ENCODE measurements at places on chromosomes 4 and X.

GRCh38 chrX:25143596-25143995 lies 127.8 kb upstream of the ARX start:
- no peak for DNase-seq

DNA sequence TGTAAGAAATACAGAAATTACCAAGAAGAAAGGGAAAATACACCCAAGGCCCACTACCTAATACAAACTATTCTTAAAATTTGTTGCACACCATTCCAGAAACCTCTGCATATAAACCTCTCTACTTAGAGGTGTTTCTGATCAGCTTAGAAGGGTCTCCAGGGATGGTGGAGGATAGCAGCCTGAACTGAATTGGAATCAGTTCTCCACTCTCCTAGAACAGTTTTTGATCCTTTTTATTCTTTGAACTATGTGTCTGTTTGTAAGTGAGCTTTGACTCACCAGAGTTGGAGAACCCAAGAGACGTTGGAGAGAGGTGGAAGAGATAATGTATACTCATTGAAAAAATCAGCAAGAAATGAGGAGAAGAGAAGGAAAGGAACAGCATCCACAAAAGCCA lies 96.6 kb upstream of the OTUD4 start:
- DNase-seq: no peak

DNA sequence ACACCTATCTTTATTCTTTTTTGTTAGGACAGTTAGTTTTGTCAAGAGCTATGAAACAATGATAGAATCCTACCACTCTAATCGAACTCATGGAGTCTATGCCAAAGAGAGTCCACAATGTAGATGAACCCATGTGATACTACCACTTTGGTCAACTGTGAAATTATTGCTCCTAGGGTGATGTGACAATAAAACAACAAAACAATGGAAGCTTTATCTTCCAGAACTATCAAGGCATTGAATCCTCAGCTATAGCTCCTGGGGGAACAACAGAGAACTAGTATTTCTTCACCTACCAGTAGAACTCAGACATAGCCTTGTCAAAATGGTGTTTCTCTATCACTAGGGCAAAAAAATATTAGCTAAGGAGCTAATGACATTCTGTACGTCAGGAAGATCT lies 62.9 kb downstream of the SHROOM4 start:
- no peak for DNase-seq

GRCh38 chrX:140500441-140500840 lies 4.4 kb downstream of the SOX3 start:
- no peak for DNase-seq

GRCh38 chrX:136909706-136910564 lies 29.4 kb upstream of the RBMX start:
- DNase-seq: peak; percentile 54

- DNase-seq: peak; percentile 61
Observed at GRCh38 chr4:67087897-67088296, 457.4 kb downstream of the CENPC start.

- peak; percentile 81 for DNase-seq
Observed at GRCh38 chr4:108168671-108169523, at the start of gene LEF1. LEF1 (minus strand) TSS chr4:108168932; CDS start chr4:108167767, 1,165 bp downstream.

- no peak for DNase-seq
Observed at GRCh38 chr4:40254608-40255392, 58.0 kb downstream of the RHOH start.

DNA sequence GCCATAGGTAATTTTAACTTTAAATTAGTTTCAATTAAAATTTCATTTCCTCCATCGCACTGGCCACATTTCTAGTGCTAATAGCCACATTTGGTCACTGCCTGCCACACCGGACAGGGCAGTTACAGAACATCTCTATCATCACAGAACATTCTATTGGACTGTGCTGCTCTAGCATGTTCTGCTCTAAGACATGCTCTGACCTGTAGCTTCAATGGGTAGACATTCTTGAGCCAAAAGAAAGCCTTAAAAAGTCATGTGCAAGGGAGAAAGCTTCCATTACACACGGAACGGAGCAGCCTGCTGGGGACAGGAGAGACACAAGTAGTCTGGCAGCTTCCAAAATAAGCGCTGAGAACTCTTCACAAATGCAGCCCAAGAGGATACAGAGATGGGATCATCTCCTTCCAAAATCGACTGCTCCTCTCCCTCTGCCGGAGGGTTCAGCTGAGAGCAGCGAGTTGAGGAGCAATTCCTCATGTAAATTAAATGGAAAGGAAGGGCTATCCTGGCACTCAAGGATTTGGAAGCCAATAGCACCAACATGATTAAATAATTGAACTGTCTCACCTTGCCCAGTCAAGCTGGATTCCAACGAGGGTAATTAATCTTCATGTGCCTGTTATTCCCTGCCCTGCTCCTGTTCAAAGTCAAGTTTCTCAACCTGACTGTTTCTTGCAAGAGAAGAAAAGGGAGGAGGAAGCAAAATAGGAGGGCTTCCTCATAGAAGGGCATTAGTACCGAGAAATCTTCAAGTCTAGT lies 336.4 kb upstream of the NOCT start:
- DNase-seq: no peak

DNA sequence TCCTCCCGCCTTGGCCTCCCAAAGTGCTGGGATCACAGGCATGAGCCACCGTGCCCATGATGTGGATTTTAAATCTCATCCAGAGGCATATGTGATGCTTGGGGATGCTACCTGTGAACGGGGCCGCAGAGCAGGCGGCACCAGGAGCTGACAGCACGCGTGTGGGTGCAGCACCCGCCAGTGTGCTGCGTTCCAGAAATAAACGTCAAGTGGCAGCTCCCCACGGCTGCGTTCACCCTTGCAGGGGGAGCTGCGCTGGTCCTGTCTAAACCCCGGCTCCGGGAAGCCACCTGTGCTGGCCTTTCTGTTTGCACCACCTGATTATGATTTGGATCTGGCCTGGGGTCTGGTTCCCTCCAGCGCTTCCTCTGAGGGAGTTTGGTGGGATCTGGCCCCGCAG lies 77.8 kb downstream of the SORCS2 start:
- DNase-seq: no peak

DNA sequence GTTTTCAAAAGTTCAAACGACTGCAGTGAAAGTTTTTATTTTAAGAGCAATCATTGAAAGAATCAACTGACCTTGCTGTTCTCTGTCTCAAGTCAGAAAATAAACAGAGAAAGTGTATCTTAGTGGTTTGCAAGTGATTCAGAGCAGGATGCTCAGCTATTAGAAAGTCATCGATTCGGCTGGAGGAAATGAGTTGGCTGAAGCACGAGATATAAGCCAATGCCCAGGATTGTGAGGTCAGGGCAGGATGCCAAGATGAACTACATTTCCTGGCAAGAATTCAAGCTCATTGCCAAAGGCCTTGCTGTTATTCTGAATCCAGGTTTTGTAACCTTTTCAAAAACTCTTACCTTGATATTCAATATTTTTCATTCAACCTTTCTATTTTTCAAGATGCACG lies 541.4 kb upstream of the BOD1L1 start:
- DNase-seq: no peak

DNA sequence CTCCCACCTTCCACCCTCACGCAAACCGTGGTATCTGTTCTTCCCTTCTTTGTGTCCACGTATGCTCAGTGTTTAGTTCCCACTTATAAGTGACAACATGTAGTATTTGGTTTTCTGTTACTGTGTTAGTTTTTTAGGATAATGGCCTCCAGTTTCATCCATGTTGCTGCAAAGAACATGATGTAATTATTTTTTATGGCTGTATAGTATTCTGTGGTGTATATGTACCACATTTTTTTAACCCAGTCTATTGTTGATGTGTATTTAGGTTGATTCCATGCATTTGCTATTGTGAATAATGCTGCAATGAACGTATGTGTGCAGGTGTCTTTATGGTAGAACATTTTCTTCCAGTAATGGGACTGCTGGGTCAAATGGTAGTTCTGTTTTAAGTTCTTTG lies 228.1 kb downstream of the FBXO8 start:
- no peak for DNase-seq

- no peak for DNase-seq
Observed at GRCh38 chr4:189921058-189921457, 19.6 kb upstream of the FRG1 start.

- DNase-seq: no peak
Observed at GRCh38 chr4:150867148-150867547, 147.9 kb downstream of the LRBA start.

- no peak for DNase-seq
Observed at GRCh38 chr4:121484633-121485032, 103.8 kb upstream of the QRFPR start.

GRCh38 chr4:10466161-10466560 lies 8.9 kb upstream of the ZNF518B start:
- DNase-seq: no peak

DNA sequence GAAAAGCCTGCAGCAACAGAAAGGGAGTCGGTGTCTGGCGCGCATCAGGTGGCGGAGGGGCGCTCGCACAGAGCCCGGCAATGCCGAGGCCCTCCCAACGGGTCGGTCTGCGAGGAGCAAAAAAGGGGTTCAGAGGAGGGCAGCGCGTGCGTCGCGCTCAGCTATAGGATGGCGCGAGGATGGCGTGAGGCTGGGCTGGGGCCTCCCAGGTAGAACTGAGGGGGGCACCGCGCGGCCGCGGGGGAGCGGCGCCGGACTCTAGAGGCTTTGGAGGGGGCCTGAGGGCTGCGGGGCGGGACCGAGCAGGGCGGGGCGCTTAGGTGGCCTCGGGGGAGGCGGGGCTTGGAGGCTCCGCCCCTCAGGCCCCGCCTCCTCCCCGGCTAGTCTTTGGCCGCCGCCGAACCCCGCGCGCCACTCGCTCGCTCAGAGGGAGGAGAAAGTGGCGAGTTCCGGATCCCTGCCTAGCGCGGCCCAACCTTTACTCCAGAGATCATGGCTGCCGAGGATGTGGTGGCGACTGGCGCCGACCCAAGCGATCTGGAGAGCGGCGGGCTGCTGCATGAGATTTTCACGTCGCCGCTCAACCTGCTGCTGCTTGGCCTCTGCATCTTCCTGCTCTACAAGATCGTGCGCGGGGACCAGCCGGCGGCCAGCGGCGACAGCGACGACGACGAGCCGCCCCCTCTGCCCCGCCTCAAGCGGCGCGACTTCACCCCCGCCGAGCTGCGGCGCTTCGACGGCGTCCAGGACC lies at the start of gene PGRMC1:
Gene PGRMC1, plus strand, starts transcription at position 414 of the 751 bp plus-strand sequence. Its CDS starts 79 bp downstream, at position 493.
- DNase-seq: peak; percentile 83

DNA sequence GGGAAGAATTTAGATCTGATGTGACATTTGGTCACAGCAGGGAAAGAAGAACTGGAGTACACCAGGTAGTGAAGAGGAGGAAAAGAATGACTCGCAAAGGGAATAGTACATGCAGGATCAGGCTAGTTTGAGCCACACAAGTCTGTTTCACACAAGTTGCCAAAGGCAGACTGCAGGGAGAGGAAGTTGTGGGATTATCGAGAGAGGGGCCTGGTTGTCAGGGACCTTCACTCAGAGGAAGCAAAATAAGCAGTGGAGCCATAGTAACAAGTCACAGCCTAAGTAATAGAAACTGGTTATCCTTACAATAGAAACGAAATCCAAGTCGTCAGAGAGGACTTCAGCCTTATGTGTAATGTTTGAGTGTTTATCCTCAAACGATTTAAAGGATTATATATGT lies 316.7 kb upstream of the HTR2C start:
- no peak for DNase-seq

- DNase-seq: no peak
Observed at GRCh38 chr4:73729534-73730165, 10.7 kb upstream of the CXCL8 start.

- DNase-seq: no peak
Observed at GRCh38 chrX:119389871-119390501, 9.2 kb upstream of the SLC25A43 start.

- DNase-seq: no peak
Observed at GRCh38 chr4:118904935-118905334, 16.3 kb downstream of the SYNPO2 start.

- DNase-seq: no peak
Observed at GRCh38 chrX:139179592-139179991, 350.9 kb upstream of the F9 start.

- no peak for DNase-seq
Observed at GRCh38 chr4:185734214-185734613, 77.8 kb downstream of the SORBS2 start.

- no peak for DNase-seq
Observed at GRCh38 chr4:13355111-13355880, 128.8 kb downstream of the RAB28 start.

DNA sequence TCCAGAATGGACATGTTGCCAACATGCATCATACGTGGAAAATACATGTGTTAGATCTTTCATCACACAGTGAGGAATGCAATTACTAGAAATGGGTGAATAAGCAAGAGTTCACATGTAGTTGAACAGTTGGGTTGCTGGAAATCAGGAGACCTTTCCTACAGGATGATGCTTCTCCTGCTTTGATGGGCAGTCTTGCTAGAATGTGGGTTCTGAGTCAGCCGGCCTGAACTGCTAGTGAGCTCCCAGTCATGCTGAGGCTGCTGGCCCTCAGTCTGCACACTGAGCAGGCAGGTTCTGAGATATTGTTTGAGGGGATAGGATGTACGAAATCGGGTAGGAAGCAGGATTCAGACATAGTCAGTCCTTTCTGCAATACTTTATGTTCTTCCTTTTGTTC lies 20.2 kb downstream of the MSL3 start:
- DNase-seq: no peak

GRCh38 chr4:40143926-40144508 lies 52.8 kb upstream of the RHOH start:
- no peak for DNase-seq

DNA sequence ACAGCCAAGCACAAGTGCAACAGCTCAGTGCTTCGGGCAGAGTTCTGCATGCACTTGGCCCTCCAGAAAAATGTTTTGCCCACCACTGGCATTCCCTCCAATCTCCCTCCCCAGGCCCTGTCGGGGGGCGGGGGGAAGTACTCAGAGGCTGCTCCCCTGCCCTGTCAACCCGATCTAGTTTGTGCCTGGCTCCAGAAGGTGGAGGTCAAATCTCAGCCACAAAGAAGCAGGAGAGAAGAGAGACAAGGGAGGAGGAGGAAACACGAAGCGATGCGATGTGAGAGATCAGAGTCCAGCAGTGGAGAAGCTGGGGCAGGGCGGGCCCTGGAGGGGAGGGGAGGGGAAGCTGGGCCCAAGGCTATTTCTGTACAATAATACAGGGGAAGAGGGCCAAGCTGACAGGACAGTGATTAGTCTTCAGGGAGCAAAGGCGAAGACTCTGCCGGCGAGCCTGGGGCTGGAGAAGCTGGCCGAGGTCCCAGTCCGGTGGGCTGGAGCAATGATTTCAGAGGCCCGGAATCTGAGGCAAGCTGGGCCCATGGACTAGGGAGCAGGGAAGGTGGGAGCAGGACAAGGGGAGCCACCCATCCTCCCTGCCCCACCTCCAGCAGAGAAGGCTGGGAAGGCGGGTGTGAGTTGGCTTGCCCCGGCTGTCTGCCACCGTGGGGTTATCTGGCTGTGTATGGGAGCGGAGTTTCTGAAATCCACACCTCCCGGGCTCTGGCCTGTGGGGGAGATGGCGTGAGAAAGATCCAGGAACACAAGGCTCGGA lies 167.1 kb downstream of the EFNB1 start:
- no peak for DNase-seq

DNA sequence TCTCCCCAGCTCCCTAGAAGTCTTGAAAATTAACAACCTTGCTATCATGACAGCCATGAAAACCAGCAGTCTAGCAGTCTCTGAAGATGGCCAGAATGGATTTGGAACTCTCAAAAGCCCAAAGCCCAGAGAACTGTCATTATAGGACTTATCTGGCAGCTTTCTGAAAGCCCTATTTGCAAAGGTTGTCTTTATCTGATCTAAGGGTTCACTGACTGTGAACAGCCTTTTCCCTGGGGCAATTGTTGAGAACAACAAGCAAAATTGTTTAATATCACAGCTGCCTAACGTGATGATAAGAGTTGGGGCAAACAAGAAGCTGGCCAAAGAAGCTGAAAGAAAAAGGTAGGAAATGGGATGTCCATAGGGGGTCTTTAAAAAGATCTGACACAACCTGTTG lies 20.9 kb upstream of the KLHL8 start:
- DNase-seq: no peak

- DNase-seq: no peak
Observed at GRCh38 chr4:160423879-160424451, 1321.1 kb downstream of the RAPGEF2 start.
